HL-60 (cell line): ENCODE measurements at places on chromosomes 11 and 22.

DNA sequence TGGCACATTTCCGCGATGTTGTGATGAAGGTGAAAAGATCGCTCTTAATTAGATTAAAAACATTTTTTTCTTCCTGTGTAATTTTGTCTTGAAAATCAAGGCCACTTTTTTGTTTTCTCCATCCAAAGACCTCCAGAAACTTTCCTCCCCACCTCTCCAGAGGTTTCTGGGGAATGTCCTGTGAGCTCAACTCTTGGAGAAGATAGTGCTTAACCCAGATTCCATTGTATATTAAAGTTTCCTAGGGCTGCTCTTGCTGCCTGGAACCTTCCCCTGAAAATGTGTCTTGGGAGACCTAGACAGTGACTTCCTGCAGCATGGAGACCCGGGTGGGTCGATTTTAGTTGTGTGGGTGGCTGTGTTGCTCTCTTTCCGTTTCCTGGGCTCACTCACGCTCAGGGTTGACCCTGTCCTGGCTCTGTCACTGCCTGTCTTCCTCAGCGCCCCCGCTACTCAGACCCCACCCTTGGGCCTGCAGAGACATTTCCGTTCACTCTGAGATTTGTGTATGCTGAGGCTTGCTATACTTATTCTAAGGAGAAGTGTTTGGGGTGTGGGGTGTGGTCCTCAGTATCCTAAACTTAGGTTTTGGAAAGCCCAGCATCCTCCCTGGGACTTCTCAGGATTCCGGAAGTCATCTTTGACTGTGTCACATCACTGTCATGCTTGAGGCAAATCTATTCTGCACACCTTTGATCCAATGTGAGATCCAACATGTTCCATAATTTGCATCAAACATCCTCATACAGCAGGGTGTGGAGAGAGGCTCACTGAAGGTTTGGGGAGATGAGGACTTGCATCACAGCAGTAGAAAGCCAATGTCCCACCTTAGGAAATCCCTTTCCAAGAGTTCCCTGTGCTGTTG, 47.2 kb downstream of the KCNQ1OT1 start:
- no peak for DNase-seq

DNA sequence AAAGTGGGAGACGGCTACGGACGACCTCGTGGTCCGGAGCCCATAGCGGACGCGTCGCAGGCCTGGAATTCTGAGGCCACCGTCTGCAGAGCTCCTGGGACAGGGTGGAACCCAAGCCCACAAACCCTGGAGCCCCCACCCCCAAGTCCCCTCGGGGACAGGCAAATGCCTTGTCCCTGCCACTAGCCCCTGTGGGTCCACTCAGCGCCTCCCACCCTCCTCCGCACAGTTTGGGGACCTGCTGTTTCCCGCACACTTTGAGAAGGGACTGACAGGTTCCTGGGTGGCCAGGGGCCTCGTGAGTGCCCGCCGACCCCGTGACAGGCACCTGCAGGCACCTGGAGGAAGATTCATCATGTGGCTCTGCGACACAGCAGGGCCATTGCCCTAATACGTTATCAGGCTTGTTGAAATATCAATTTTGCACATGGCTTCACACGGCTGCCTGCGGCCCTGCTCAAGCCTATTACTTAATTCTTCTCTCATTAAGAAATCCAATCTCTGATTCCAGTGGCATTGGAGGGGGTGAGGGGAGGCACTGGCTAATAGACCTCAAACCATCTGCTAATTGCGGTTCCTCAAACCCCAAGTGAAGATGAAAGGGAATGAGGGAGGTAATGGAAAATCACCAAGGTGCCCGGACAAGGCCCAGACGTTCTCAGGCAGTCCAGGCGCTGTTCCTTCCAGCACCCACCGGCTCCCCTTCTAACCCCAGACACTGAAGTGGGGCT, 672.5 kb downstream of the BRD1 start:
- DNase-seq: no peak

DNA sequence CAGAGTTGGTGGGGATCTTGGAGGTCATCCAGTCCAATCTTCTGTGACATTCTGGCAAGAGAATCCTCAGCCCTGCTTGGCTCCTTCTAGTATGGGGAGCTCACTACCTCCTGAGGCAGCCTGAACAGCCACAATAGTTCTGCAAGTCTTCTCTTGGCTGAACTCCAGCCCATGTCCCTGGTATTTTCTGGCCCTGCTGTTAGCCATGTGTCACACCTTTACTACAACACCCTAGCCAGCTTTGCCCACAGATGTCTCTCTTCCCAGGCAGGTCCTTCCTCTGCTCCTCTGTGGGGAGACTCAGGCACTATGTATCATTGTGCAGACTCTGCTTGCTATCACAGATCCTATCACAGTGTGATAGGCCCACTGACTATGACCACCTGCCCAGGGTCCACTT, 297.7 kb downstream of the CTTN start:
- no peak for DNase-seq

DNA sequence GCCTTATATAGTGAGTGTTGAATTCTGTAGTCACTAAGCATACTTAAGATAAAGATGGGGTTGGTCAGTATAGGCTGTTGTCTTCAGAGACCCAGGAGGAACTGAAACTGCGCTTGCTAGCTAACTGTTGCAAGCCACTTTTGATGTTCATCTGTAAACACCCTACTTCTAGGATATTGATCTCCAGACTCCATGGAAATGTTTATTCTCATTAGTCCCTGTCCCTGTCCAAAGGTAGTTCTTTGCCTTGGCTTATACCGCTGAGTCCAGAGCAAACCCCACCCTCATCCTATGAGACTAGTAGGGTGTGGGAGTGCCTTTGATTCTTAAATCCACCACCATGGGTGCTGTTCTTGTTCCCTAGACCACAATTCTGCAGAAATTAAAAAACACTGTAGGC, 36.4 kb downstream of the DEPDC5 start:
- DNase-seq: no peak

GRCh38 chr22:30984317-30984716, 15.3 kb downstream of the TUG1 start:
- no peak for DNase-seq

DNA sequence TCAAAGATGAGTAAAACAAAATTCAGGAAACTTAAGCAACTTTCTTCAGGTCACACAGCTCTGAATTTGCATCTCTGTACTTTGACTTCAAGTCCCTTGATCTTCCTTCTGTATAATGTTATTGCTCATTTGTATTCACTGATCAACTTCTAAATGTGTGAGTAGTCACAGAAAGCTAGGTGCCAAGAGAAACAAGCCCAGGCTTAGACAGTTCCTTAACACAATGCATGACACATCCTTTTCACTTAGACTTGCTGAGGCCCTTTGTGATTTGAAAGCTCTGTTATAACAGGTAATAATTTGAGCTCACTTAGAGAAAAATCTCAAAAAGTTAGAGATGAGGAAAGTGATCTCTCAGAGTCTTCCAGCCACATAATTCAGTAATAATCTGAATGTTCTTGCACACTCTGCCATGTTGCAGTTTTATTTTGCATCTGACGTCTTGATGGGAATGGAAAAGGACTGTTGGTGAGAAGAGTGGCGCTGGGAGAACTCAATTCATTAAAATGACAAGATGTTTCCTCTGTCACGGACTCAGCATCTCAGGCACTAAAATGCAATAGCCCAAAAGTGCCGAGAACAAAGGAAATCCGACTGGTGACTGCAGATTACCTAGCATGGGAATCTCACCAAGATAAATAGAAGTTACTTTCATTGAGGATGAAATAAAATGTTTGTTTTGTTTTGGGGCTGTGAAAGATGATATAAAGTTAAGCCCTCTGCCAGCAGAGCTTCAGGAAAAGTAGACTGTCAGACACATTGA, 665.3 kb downstream of the OPCML start:
- DNase-seq: no peak

- DNase-seq: no peak
These were observed 810.7 kb downstream of the TBC1D22A start for GRCh38 chr22:47573141-47573540.
